Cortex of kidney (tissue), 1 donor: ENCODE measurements at places on chromosomes 2 and 18.

DNA sequence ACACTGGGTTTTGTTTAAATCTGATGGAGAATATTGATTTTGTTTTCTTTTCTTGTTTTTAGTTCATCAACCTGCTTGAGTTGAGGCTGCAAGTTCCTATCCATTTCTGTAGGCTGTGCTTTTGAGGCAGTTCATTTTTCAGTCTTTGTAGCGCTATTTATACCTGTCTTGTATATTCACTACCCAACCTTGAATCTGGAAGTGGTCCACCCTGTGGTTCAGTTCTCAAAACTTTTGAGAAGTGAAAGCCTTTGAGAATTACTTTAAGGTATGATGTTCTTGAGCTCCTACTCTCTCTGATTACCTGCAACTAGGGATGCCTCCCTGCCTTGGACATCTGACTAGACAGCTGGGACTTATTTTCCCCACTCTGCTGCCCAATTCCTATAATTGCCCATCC, 53.5 kb upstream of the KCNE4 start:
- DNase-seq, result no peak

DNA sequence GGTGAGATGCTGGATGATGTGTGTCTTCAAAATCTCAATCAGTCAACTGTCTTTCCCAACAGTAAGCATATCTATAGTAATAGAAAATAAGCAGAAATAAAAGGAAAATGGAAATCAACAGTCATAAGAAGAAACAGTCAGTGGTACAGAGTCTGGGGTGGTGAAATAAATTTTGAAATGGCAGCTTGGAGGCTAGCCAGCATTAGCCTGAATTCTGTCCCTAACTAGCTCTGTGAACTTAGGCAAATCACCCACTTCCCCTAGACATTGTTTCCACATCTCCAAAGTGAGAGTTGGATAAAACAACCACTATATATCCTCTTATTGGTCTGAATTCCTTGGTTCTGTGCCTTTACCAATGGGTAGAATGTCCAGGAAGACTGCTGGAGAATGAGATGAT, 189.7 kb upstream of the REV1 start:
- no peak for DNase-seq

DNA sequence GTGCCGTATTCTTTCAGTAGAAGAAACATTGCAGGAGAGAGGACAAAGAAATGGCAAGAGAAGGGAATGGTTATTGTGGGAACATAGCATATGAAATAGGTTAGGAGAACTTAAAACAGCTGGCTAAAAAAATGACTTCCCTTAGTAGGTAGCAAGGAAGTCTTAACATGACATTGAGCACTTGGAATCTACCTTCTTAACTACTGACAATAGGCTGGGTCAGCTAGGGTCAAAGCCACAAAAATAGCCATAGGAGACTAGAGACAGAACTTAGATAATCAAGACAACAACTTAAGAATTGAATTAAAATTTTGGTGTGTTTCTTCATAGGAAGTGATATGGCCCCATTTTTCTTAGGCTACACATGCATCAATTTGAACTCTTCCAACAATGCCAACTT, 227.9 kb downstream of the TCF4 start:
- no peak for DNase-seq

GRCh38 chr2:101770726-101771125, 73.2 kb downstream of the MAP4K4 start:
- DNase-seq, result no peak

DNA sequence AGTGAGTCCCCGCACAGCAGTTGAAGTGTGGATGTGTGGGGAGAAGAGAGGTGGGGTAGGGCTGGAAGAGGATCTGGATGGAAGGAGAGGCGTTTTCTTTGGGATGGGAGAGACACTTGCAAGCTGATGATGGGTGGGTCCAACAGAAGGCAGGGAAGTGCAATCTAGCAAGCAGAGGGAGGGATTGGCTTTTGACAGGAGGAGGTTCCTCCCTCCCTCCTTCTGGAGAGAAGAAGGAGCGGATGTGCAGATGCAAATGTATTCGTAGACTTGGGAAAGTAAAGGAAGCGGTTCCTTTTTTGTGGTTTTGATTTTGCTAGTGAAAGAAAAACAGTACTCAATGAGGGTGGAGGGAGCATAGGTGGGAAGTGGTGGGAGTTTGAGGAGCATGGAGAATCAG, 48.9 kb downstream of the LAMA3 start:
- no peak for DNase-seq

- no peak for DNase-seq
These were observed 110.5 kb downstream of the DYSF start for GRCh38 chr2:71563872-71564271.

DNA sequence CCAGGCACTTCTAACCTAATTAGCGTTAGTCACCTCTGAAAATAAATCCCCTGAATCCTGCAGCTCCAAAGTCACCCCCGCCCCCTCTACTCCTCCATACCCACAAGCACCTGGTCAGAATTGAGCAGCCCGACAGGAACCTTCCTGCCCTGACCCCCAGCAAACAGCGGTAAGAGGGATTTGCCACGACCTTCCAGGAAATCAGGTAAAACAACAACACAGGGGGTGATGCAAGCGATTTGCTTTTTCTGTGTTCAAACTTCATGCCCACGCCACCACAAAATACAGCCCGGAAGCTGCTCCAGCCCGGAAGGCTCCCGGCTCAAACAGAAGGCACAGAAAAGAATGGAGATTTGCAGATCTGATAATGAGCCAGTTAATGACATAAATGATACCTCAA, 367.1 kb downstream of the GPD2 start:
- DNase-seq, result no peak

DNA sequence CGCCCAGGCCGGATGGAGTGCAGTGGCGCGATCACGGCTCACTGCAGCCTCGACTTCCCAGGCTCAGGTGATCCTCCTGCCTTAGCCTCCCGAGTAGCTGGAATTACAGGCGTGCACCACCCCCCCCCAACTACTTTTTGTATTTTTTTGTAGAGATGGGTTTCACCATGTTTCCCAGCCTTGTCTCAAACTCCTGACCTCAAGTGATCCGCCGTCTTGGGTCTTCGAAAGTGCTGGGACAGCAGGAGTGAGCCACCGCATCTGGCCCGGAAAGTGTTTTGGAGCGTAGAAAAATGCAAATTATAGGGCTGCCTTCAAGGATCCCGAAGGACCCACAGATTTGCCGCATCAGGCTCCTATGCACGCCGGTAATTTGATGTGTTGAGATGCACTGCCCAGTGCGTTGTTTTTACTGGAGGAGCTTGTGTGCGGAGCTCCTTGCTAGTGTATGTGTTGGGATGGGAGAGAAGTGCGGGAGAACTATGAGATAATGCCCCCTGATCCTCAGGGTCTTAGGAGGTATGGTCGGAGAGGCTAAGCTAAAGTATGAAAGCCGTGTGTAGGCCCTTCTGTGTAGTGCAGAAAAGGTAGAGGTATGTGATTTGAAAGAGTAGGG, 1.2 kb upstream of the CLASP1 start:
- DNase-seq, result no peak

GRCh38 chr2:169301596-169302335, 60.6 kb downstream of the LRP2 start:
- DNase-seq, result no peak

DNA sequence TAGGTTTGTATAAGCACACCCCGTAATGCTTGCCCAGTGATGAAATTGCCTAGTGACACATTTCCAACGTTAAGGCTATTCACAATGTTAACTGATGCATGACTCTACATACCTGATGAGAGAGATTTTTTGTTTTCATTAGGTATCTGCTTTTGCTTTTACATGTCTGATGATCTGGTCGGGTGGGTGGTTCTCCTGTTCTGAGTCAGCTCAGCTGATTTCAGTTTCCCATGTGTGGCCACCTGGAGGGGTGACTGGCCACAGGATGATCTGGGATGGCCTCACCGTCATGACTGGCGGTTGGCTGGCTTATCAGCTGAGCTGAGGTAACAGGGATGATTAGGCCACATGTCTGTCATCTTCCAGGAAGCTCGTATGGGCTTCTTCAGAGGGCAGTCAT, 33.8 kb upstream of the ACYP2 start:
- DNase-seq, result no peak

DNA sequence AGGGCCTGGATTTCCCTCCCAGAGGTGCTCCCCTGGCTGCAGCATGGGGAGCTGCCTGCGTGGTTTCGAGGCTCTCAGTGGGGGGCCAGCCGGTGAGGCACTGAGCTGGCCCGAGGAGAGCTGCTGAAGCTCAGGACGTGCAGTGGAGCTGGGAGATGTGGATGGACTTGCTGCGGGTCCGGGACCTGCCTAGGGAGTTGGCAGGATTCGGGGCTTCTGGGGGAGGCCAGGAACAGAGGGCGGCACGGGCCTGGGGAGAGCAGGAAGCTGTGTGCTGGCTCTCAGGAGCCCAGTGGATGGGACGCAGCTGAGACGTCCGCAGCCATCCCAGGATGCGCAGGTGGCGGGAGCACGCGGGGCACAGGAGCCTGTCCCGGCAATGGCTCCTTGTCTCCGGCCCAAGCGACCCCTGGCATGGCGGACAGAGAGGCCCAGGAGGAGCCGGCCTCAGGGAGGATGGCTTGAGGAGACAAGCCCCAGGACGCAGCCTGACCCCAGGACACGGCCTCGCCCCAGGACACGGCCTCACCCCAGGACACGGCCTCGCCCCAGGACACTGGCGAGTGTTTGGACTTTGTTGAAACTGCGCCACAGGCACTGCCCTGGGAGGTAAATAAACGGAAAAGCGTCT, 116.1 kb downstream of the NFATC1 start:
- no peak for DNase-seq

DNA sequence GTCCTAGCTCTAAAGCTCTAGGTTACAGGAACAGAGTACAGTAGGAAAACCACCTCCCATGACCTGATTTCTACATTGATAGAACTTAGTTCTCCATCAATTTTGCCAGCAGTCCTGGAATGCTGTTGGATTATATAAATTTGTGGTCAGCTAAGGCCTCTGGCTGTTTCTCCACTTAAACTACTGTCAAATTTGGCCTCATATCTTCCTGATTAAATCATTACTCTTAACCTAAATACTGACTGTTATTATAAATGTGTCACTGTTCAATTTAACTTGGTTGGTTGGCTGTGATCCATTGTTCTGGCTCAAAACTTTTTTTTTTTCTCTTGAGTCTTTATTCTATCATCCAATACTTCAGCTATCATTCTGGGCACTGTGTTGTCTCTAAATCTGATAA, 71.2 kb downstream of the TGFA start:
- no peak for DNase-seq

GRCh38 chr2:269356-270030, 4.7 kb downstream of the ACP1 start:
- no peak for DNase-seq

- DNase-seq, result no peak
These were observed 109.1 kb downstream of the PLEKHA3 start for GRCh38 chr2:178589335-178589734.

- DNase-seq, result no peak
These were observed 2.3 kb upstream of the NCKAP5 start for GRCh38 chr2:133570542-133570941.

GRCh38 chr2:54964271-54964670, 86.0 kb downstream of the RTN4 start:
- no peak for DNase-seq

- no peak for DNase-seq
These were observed 98.3 kb upstream of the LDLRAD4 start for GRCh38 chr18:13120255-13120654.

GRCh38 chr18:56910237-56910636, 236.7 kb upstream of the BOD1L2 start:
- no peak for DNase-seq

DNA sequence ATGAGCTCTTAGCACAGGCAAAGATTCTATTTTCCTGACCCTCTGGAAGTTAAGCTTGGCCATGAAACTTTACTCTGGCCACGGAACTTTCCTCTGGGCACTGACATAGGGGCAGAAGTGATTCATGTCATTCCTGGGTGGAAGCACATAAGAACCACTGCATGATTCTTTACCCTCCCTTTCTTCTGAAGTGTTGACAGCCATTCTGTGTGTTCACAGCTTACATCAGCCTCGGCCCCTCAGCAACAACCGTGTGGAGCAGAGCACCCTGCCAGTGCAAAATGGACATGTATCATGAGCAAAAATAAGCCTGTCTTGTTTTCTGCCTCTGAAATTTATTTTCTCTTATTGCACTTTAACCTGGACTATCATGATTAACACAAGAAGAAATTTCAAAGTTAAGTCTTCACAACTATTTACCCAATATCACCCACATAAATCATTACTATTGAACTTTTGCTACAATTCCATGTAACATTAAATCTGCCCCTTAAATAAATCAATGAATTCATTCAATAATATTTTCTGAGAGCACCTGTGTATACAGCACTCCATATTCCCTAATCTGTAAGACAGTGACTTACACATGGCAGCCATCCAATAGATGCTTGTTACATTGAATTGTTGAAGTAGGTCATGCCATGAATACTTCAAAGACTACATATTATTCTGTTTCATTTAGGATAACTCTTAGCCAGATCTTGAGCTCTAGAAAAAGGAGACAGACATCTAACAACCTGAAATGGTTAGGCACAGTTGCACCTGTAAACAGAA, 531.9 kb downstream of the IRS1 start:
- no peak for DNase-seq

DNA sequence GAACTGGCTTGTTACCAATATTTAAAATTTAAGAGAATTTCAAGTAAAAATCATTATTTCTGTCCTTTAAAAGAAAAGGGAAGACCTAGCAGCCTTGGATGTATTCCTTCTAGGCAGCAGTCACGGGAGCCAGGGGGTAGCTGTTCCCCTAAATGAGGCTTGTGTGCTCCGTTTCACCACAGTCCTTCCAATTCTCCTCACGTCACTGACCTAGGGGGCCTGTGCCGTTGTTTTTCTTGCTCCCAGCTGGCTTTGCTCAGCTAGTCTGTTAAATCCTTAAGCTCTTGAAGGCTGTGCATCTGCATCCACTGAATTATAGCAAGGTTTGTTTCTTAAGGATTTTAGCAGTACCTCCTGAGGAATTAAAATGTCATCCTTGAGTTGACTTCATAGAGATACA, 9.9 kb downstream of the KLHL23 start:
- no peak for DNase-seq

GRCh38 chr18:39345321-39345720, 1779.7 kb upstream of the CELF4 start:
- DNase-seq, result no peak

DNA sequence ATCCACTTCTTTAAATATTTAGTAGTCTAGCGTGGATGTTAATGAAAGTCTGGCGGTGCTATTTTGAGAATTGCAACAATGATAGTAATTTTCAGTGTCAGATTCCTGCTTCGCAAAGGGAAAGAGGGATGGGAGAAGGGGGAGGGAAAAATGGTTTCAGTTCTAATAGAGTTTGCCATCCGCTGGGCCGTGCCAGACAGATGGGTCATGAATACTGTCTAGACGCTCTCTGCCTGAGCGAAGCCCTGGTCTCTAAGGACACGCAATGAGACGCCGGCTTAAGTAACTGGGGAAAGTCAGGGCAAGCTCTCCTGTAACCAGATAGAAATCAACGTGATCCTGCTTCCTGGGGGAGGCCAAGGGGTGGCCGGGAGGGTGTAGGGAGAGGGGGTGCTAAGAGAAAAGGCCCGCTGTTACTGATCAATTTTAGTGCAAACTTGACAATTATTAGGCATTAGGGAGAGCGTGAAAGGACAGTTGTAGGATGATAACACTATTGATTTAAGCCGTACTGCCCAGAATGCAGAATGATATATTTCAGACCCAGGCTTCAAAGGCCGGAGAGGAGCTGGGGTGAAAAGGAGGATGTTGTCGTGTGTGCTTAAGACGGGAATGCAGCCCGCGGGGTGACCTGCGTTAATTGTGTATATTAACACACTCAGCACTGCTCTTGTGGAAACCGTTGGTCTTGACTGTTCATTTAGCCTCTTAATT, 229.2 kb downstream of the LDLRAD4 start:
- no peak for DNase-seq
